Sigmoid colon (tissue), 7 donors: ENCODE measurements at places on chromosomes 16 and 17. TPM values are rescaled to one million over a fixed set of nuclear protein-coding genes. Genes with fewer than 3 reads are reported as not detected.

The KRTAP9-8 gene
- polyA plus RNA-seq: not detected

The KRT16 gene
- not detected for polyA plus RNA-seq

The SPHK1 gene
- 5.5 TPM for polyA plus RNA-seq

The P3H4 gene
- polyA plus RNA-seq: 6.4 TPM

The TNFSF13 gene
- 21.0 TPM for polyA plus RNA-seq

The CCL5 gene
- polyA plus RNA-seq: 3.6 TPM

The TMEM235 gene
- polyA plus RNA-seq: not detected

The OTOP3 gene
- polyA plus RNA-seq: 0.60 TPM

The AURKB gene
- 12.7 TPM for polyA plus RNA-seq

The GAA gene
- polyA plus RNA-seq: 30.7 TPM

The PIGS gene
- 27.0 TPM for polyA plus RNA-seq

The DPEP2 gene
- 1.2 TPM for polyA plus RNA-seq

The NUFIP2 gene
- 14.1 TPM for polyA plus RNA-seq

The PRR35 gene
- not detected for polyA plus RNA-seq

The MYH2 gene
- not detected for polyA plus RNA-seq

The MYO15B gene
- polyA plus RNA-seq: 250 TPM

The C16orf92 gene
- polyA plus RNA-seq: not detected

The ITGAD gene
- not detected for polyA plus RNA-seq

The BCAR1 gene
- 72.6 TPM for polyA plus RNA-seq

The FGF11 gene
- polyA plus RNA-seq: 0.69 TPM

The TNFRSF17 gene
- 1.8 TPM for polyA plus RNA-seq

The ATP1B2 gene
- not detected for polyA plus RNA-seq

The CORO7 gene
- polyA plus RNA-seq: 12.5 TPM

The PHOSPHO1 gene
- polyA plus RNA-seq: 0.38 TPM

The ADAM11 gene
- polyA plus RNA-seq: 0.61 TPM

The AP1G1 gene
- 23.6 TPM for polyA plus RNA-seq

The STX1B gene
- polyA plus RNA-seq: 0.60 TPM

The CRLF3 gene
- polyA plus RNA-seq: 17.4 TPM

The KRT40 gene
- polyA plus RNA-seq: not detected

The KRT39 gene
- polyA plus RNA-seq: not detected

The OR3A2 gene
- polyA plus RNA-seq: not detected

The CD300H gene
- 0.20 TPM for polyA plus RNA-seq

The ADAD2 gene
- not detected for polyA plus RNA-seq

The TK2 gene
- polyA plus RNA-seq: 11.6 TPM

The NTN1 gene
- polyA plus RNA-seq: 0.69 TPM

The SEPTIN12 gene
- not detected for polyA plus RNA-seq

The CACNG1 gene
- not detected for polyA plus RNA-seq
